ENCODE measurements at places on chromosomes 7 and 10.

- no peak for DNase-seq
Observed at GRCh38 chr7:83517035-83517700, 131.8 kb downstream of the SEMA3E start.

- DNase-seq = no peak
Observed at GRCh38 chr10:3127921-3128320, 44.7 kb downstream of the PITRM1 start.

DNA sequence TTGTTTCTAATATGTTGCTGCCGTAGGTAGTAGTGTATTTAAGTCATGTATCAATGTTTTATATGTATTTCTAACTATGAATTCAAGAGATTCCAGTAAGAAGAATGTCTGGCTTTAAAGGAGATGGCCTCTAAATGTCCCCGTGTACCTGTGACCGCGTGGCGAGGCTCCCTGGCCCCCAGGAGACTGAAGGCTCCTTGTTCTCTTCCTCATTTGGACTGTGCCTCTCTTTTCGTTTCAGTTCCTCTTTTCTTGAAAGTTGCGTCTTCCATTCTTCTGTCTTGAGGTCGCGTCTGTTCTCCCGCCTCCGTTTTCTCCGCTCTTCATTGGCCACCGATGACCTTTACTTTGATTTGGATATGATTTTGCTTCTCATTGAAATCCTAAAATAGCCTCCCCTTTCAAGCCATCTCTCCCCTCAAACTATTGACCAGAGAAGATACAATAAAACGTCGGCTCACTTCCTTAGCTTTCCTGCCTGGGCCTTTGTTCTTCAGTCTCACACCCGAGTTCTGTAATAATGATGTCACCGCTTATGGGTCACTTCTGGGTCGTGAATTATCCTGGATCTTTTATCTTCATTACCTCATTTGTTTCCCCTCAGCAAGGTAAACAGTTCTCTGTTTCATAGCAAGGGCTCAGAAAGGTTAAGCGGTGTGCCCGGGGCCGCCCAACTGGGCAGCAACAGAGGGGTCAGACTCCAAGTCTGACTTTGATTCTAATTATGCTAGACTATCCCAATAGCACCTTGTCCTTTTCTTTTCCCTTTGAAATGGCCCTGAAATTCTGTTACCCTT, 28.7 kb downstream of the WIPI2 start:
- DNase-seq = peak; percentile 87

DNA sequence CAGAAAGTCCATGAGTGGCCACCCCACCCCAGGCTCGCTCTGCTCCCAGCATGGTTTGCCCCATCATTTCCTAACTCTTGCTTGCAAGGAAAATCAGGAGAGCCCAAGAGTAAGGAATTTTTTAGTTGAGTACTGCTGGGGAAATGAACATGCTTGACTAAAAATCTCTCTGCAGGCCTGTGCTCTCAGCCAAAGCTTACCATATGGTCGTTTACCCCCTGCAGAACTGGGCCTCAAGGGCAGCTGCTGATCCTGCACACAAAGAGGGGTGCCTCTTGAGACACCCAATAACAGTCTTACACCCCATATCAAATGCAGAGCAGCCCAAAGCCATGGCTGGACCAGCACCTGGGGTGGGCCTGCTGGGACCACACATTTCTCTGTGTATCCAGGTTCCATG, 183.2 kb downstream of the CXCL12 start:
- DNase-seq = no peak

GRCh38 chr7:2256306-2257045, 14.4 kb downstream of the NUDT1 start:
- no peak for DNase-seq

DNA sequence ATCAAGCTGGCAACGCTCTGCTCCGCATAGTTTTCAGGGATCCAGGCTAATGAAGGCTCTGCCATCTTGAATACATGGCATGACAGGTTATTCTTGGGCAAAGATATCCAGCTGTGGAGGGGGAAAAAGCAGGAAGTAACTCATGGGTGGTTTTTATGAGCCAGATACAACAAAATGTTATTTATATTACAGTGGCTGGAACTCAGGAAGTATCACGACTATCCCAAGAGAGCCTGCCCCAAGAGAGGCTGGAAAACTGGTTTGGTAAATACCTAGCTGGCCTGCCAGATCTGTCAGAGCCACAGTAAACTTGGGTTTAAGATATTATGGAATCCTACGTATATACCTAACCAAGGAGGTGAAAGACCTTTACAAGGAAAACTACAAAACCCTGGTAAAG, 462.8 kb upstream of the ANKRD30A start:
- DNase-seq = no peak

DNA sequence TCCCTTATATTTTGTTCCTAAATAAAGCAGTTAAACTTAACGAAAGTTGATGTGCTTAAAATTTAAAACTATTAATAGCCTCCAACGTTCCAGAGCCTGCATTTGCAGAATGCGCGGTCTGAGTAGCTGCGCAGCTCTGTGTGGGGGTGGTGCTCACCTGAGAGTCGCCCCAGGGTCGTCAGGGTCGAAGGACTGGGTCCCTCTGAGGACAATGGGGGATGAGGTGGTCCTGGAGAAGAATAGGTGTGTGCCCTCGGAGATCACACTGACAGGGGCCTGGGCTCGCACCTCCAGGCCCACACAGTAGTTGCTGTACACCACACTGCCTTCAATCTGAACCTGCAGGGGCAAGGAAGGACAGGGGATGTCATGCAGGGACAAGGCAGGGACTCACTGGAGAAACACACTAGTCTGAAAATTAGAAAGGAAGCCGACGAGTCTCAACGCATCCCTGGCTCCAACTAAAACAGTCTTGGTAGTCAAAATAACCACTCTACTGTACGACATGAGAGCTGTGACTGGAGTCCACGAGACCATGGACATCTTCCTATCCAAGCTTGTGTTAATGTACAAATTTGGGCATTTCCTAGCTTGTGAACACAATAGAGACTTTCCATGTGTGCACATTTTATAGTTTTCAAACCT, 54.4 kb downstream of the PKD1L1 start:
- DNase-seq = no peak

DNA sequence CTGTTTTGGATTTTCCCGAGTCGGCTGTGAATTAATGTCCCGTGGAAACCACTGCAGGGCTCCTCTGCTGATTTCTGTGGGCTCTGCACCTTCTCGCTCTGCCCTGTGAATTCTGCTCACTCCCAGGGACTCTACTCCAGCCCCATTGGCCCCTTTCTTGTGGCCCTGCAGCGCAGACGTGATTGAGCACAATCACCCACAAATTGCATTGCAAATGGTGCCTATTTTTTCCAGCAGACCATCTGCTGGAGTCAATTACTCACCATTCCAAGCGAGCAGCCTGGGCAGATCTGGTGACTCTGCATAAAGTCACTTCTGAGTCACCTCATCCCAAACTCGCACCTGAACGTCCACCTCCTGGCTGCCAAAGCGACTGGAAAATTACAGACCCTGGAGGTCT, 235.8 kb downstream of the PAXIP1 start:
- DNase-seq = no peak

- DNase-seq = no peak
Observed at GRCh38 chr10:13684252-13684791, 97.6 kb downstream of the PRPF18 start.

DNA sequence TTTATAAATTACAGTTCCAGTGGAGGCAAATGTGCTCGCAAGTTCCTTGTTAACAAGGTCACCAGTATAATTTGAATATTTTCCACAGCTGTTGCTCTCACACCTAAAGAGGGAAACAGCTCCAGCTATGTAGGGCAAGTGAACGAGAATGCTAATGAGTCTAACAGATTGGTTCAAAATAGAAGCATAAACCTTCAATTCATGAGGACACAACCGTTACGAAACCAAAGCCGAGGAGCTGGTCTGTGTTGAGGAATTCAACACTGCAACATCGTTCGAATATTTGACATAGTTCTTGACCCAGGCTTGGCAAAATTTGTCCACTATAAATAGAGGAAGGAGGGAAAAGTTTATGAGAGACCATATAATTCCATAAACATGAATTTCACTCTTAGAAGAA, 161.3 kb downstream of the KLF6 start:
- no peak for DNase-seq

DNA sequence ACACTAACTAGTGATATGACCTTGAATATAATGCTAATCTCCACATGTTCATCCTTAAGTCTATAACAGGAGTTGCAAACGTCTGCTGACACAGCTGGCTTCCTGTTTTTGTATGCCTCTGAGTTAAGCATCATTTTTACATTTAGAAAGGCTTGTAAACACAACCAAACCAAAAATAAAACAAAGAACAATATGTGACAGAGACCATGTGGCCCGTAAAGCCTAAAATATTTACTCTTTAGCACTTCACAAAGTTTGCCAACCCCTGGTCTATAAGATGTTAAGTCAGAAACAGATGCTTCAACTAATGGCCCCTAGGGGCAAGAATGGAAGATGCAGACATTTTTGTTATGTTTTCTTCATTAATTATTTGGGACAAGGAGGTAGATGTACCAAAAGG, 109.3 kb downstream of the CPEB3 start:
- no peak for DNase-seq

DNA sequence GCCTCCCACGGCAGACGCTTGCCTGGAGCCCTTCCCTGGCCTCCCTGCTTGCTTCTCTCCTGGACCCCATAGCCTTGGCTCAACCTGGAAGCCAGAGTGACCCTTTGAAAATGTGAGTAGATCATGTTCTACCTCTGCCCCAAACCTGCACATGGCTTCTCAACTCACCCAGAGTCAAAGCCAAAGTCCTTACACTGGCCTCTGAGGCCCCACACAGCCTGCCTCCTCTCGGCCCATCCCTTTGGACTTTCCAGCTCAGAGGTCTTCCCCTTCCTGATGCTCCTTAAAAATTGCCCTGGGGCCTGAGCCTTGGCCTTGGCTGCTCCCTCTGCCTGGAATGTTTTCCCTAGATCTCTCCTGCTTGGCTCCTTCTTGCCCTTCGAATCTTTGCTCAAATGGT, 32.5 kb downstream of the COL17A1 start:
- DNase-seq = no peak

DNA sequence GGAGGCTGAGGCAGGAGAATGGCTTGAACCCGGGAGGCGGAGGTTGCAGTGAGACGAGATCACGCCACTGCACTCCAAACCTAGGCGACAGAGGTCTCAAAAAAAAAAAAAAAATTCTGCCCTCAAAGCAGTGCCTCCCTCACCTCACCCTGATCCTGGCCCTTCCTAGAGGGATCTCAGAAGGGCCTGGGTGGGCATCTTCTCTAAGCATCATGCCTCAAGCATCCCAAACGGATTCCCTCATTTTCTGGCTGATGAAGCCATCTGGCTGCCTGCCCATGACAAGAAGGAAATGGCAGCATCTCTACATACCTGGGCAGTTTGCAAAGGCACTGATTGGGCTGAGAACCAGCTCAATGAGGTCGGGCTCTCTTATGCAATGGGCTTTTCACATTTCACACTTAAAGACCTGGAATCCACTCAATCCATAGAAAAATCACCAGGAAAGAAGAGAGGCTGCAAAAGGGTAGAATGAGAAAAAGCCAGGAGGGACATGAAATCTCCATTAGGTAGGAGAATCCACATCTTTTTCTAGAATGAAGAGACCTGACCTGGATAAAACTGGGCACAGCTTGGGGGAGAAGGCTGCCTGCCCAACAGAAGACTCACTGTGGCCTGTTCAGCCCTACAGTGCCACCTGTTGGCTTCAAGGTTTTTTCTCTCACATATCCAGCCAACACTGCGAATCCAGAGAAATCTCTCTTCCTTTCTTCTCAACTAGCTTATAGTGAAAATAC, 48.1 kb downstream of the PDLIM1 start:
- DNase-seq = no peak

DNA sequence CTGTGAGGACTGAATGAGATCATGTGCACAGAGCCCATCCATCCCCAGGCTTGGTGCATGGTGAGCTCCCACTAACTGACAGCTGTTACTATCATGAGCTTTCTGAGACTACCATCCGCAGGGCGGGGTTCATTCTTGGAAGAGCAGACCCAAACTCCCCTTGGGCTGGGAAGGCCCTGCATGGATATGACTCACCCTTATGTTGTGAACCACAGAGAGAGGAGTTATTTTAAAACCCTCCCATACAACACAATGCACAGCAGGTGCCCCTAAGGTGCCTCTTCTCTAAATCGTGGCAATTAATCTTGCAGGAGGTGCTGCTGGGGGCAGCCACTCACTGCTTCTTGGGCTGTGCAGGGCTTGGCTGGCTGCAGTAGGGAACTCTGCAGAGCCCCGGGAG, 219.1 kb downstream of the GFRA1 start:
- no peak for DNase-seq

DNA sequence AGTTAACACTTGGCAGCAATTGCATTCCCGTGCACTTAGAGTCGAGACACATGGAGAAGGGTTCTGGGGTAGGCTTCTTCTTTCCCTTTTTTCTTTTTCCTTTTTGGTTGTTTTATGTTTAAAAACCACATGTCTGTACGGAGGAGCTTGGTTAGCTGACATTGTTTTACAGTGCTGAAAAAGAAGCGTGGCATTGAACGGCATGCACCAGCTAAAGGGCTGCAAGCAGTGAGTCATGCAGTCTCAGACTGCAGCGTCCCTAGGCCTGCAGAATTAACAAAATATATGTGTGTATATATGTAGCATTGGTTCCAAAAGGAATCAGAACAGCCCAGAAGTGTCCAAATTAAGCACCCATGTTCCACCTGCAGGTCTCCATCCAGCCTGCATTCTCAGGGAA, 211.0 kb downstream of the TCF7L2 start:
- no peak for DNase-seq

DNA sequence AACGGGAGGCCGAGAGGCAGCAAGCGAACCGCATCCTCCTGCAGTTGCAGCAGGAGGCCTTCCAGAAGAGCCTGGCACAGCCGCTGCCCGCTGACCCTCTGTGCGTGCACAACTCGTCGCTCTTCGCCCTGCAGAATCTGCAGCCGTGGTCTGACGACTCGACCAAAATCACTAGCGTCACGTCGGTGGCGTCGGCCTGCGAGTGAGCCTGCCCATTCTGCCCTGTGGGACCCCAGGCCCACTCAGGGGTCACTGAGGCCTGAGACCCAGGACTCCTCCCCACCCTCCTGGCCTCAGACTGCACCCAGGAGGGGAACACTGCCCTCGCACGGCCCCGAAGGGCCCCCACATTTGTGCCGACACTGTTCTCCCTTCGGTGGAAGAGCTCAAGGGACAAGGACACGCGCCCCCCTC, 5.6 kb downstream of the TLX1 start:
- DNase-seq = no peak

GRCh38 chr7:27520815-27521790, 141.6 kb downstream of the HIBADH start:
- DNase-seq = no peak

DNA sequence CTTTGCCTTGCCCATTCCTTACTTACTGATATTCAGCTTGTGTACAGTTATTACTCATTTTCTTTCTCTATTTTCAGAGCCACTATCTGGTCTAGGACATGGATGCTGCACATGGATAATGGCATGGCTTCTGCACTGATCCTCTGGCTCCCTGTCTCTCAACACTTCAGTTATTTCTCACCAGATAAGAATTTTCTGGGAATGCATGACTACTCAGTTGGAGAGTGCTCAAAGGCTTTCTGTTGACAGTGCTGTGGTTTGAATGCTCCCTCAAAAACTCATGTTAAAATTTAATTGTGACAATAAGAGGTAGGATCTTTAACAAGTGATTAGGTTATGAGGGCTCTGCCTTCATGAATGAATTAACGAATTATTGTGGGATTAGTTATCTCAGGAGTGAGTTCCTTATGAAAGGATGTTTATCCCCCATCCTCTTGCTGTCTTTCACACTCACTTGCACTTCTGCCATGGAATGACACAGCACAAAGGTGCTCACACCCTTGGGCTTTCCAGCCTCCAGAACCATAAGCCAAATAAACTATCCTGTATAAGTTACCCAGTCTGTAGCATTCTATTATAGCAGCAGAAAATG, 16.1 kb upstream of the PIK3CG start:
- no peak for DNase-seq
